NCI-H69 (cell line): ENCODE measurements at places on chromosomes 6 and 20.

DNA sequence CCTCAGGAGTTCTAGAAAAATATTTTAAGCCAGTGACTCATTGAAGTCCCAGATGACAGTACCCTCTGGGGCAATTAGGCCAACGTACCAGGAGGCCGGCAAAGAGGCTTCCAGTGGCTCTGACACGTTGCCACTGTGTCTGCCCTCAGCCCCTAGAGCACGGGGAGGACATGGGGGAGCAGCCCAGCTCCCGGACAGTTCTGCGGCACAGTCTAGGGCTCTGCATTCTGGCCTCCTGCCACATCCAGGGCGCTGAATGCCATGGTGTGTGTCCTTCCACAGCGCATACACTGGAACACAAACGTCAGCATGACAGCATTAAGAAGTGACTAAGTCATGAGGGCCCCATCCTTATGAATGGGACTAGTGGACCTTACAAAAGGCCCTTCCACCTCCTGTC, 156.2 kb downstream of the RNASET2 start:
- DNase-seq = no peak

- DNase-seq = no peak
These were observed 17.1 kb upstream of the LCA5 start for GRCh38 chr6:79554305-79554704.

- DNase-seq = peak; percentile 98
These were observed at the start of gene PEX6 for GRCh38 chr6:42978839-42979522. Gene PEX6, minus strand, starts transcription at chr6:42979181. Its CDS starts 31 bp downstream, at chr6:42979150.

- DNase-seq = no peak
These were observed 21.7 kb downstream of the COL20A1 start for GRCh38 chr20:63314566-63315239.

- no peak for DNase-seq
These were observed 74.7 kb downstream of the FAM217A start for GRCh38 chr6:4004249-4004648.

GRCh38 chr6:85612690-85613474, 19.2 kb upstream of the SNX14 start:
- no peak for DNase-seq

DNA sequence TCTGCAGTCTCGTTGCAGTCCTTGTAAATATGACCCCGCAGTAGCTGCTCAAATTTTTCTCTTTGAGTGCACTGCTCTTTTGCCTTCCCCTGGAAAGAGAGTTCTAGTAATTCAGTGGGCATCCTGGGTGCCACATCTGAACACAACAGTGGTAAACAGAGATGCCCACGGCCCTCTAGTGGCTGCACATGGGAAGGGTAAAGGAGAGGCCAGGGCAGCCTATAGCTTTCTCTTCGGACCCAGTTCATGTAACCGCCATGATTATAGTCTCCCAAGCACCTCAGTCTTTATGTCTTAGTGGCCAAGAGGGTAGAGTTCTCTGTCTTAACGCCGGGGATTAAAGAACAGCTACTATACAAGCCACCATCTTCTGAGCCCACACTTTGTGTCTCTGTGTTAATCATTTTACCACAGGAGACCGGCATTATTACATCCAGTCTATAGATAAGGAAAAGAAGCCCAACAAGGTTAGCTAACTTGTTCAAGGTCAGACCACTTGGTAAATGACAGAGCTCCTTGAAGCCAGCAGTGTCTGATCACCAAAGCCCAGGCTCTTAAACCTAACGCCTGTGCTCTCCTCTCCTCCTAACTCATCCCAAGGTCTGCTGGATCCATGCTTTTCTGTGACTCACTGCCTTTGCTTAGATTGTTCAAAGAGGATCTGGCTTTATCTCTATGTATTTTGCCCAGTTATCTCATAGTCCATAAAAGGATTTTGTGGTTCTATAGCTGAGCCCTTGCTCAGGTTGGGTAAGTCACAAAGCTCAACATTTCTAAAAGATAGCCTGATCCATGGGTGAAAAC, 81.8 kb downstream of the ISM1 start:
- peak; percentile 75 for DNase-seq

DNA sequence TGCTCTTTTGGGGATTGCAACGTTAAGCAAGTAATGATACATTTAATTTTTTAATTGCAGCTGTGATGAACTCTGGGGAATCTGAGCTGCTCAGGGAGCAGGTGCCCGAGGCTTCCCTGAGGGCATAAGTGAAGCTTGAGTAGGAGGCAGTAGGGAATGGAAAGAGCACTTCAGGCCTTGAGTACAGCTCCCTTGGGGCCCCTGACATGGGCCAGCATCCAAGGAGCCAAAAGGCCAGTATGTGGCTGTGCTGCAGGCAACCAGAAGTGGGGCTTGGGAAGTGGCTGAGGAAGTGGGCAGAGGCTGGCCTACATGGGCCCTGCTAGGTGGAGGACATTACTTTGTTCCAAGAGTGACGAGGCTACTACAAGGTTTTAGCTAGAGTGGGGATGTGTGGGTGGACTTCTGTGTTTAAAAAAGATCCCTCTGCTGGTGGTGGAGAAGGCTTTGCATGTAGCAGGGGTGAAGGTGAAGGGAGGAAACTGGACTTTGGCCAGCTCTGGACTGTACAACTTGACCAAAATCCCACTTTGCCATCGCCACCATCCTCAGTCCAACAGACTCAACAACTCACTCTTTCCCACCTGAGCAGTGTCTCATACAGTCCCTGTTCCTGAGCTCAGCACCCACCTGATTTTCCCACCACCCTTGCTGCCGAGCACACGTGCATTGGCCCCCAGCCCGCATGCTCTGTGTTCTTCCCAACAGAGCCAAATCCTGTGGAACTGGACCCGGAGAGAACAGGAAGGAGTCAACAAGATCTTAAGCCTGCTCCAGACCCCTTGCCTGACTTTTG, 10.9 kb upstream of the ZNF831 start:
- DNase-seq = peak; percentile 85

GRCh38 chr6:88456221-88456859, 290.2 kb upstream of the CNR1 start:
- DNase-seq = no peak

DNA sequence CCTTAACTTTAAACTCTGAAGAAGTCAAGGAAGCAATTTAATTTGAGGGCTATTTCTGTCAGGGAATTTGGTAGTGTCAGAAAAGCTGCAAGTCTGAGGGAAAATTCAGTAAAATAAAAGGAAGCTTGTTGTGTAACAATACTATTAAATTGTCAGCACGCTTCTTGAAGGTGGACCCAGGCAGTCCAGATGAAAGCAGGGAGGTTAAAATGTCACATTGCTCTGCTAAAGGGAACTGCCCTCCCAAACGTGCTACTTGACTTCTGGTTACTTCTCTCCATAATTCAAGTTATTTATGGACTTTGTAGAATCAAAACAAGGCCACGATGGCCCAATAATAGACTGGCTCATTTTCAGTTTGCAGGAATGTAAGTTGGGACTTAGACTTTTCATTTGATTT, 28.2 kb upstream of the ARMC2 start:
- no peak for DNase-seq

GRCh38 chr6:76772951-76773350, 690.3 kb downstream of the HTR1B start:
- no peak for DNase-seq

DNA sequence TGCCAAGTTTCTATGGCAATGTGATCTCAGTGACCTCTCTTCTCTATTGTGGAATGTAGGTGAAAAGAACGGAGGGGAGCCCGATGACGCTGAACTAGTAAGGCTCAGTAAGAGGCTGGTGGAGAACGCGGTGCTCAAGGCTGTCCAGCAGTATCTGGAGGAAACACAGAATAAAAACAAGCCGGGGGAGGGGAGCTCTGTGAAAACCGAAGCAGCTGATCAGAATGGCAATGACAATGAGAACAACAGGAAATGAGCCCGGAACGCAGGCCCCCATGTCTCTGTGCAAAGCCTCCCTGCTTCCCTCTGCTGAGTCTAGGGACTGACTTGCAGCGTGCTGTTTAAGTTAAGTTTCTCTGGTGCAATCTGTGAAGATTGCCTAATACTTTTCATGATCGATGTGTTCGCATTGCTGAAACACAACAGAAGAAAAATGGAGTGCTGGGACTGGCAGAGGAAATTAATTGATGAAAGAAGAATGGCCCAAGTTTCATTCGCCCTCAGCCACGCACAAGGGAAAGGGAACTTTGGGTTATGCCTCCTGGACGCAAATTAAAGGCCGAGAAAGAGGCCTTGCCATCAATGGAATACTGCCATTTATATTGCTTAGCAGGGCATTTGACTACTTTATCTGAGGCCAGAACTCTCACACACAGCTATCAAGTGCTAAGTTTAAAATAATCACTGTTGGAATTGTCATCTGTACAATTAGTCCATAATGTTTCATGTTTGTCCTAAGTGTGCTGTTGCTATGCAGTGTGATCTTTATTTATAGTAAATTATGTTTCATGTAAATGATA, 146.4 kb downstream of the AKAP7 start:
- DNase-seq = peak; percentile 35

DNA sequence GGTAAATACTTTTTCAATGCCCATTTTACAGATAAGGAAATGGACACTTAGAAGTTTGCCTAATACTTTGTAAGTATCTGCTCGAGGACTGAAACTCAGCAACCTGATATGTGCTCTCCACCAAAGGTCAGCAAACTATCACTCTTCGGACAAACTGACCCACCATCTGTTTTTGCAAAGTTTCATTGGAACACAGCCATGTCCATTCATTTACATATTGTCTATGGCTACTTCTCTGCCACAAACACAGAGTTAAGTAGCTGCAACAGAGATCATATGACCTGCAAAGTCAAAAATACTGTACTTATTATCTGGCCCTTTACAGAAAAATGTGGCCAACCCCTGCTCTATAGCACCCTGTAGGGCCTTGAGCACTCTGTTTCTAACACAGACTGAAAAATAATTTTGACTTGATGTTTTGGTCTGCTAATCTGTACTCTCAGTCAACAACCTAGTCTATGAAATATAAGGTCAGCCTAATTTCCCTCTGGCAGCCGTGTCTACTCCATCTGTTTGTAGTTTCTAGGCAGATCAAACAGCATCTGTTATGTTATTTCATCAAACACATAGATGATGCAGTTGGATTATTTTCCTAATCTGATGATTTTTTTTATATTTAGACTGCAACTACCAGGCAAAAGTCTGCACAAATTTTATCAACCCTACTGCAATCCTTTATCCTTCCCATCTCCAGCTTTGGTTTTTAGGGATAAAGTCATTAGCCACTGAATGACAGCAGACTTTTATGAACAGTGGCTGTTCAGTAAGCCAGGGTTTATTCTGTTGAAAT, 41.4 kb upstream of the BEND6 start:
- peak; percentile 54 for DNase-seq

- no peak for DNase-seq
These were observed 29.3 kb downstream of the DNAAF9 start for GRCh38 chr20:3378138-3378537.

- DNase-seq = peak; percentile 44
These were observed 65.3 kb downstream of the MAP3K5 start for GRCh38 chr6:136726837-136727557.

DNA sequence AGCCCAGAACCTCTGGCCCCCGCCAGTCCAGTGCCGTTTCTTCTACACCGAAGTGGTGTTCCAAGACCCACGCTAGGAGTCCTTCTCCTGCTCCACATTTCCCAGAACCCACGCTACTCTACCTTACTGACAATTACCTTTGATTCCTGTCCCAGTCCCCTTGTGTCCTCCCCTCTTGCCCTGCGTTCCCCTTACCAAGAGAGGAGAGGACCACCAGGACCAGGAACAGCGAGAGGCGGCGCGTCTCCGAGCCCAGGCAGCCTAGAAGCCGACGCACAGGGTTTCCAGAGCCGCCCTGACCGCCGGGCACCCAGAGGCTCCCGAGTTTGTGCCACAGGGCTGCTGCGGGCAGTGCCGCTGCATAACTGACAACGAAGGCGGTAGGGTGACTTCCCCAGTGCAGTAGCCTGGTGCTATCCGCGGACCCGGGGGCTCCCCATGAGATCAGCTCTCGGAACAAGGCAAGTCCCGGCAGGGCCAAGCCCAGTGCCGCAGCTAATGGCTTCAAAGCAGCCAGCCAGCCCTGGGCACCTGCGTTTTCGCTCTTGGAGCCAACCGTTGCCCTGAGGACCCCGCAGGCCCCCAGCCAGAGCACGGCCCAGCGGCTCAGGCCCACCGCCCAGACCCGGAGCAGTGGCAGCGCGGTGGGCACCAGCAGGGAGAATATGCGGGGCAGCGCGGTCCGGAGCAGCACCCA, 512 bp downstream of the TAP1 start:
- DNase-seq = peak; percentile 38

GRCh38 chr20:25484224-25484846, 76.9 kb downstream of the GINS1 start:
- DNase-seq = no peak

GRCh38 chr6:145865175-145865574, 50.6 kb upstream of the FBXO30 start:
- no peak for DNase-seq

- peak; percentile 90 for DNase-seq
These were observed 143.7 kb downstream of the RALGAPA2 start for GRCh38 chr20:20568604-20569205.

DNA sequence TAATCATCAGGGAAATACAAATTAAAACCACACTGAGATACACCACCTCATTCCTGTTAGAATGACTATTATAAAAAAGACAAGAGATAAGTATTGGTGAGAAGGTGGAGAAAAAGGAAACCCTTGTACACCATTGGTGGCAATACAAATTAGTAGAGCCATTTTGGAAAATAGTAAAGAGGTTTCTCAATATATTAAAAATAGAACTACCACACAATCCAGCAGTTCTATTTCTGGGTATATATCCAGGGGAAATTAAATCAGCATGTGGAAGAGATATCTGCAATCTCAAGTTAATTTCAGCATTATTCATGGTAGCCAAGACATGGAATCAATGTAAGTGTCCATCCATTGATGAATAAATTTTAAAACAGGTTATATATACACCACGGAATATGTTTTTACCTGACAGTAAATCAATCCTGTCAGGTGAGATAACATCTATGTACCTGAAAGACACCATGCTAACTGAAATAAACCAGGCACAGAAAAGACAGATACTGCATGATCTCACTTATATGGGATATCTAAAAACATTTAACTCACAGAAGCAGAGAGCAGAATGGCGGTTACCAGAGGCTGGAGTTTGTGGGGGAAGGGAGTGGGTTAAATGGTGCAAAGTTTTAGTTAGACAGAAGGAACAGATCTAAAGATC, 64.1 kb downstream of the SHPRH start:
- DNase-seq = no peak

GRCh38 chr20:8215361-8215781, 83.3 kb downstream of the PLCB1 start:
- DNase-seq = peak; percentile 23

DNA sequence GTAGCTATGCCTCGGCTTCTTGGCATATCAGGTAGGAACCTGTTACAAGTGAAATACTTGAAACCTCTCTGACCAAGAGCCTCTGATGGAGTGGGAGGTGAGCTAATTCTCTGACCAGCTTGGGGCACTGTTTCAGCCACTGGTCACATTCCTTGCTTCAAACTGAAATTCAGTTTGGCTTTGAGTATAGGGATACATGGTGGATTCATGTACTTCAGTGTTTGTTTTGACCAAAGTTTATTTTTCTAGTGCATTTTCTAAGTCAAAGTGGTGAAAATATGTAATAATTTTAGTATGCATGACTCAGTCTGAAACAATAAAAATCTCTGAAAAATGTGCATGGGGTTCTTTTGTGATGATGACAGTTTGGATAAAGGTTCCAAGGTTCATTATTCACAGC, 18.6 kb downstream of the TTPAL start:
- no peak for DNase-seq
